ENCODE measurements at places on chromosomes 12 and 14.

DNA sequence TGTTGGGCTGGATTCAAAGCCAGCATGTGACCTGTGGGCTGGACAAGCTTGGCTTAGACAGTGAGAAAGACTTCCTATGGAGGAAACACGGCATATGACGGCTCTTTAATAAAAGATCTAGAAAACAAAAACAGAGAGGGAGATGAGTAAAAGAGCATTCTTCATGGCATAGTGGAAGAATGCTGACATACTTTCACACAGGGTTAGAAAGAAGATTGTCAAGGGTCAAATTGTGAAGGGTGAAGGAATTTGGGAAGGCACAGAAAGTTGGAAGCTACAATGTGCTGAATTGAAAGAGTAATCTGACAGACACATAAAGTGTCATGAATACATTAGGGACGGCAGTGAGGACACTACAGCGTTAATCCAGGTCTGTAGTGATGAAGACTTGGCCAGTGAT, 63.4 kb downstream of the GALNT4 start:
- DNase-seq = no peak

- DNase-seq = peak; percentile 41
Measured at GRCh38 chr12:98572010-98572409, 21.5 kb upstream of the SLC25A3 start.

- DNase-seq = no peak
Measured at GRCh38 chr12:91349476-91349875, 166.9 kb upstream of the DCN start.

GRCh38 chr12:10136637-10137205, 6.7 kb upstream of the CLEC7A start:
- DNase-seq = no peak

GRCh38 chr12:72270961-72271360, 1.2 kb upstream of the TRHDE start:
- DNase-seq = no peak

GRCh38 chr14:99659333-99659741, 14.4 kb downstream of the HHIPL1 start:
- DNase-seq = no peak

- no peak for DNase-seq
Measured at GRCh38 chr14:90753456-90754005, 62.7 kb downstream of the TTC7B start.

GRCh38 chr12:11893998-11894397, 176.7 kb upstream of the BCL2L14 start:
- DNase-seq = no peak

DNA sequence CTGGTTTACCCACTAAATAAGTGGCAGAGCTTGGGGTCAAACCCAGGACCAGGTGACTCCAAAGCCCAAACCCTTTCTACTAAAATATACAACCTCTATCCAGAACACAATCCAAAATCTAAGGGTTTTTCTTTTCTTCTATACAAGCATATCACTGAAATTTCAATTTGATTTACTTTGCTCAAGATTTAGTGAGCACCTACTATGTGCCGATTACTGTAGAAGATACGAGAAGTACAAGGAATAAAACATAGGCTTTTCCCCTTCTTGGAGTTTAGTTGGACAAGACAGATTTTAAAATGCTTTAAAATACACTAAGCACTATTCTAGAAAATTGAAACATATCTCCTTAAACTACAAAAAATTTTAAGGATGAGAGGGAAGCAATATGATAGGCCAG, 2.8 kb downstream of the L3HYPDH start:
- no peak for DNase-seq

- DNase-seq = no peak
Measured at GRCh38 chr14:93880021-93880820, 46.9 kb upstream of the FAM181A start.
